ENCODE measurements at places on chromosomes 6 and 20.
A peak's percentile ranks its signal among the peaks of the same experiment; 100 is the strongest.

DNA sequence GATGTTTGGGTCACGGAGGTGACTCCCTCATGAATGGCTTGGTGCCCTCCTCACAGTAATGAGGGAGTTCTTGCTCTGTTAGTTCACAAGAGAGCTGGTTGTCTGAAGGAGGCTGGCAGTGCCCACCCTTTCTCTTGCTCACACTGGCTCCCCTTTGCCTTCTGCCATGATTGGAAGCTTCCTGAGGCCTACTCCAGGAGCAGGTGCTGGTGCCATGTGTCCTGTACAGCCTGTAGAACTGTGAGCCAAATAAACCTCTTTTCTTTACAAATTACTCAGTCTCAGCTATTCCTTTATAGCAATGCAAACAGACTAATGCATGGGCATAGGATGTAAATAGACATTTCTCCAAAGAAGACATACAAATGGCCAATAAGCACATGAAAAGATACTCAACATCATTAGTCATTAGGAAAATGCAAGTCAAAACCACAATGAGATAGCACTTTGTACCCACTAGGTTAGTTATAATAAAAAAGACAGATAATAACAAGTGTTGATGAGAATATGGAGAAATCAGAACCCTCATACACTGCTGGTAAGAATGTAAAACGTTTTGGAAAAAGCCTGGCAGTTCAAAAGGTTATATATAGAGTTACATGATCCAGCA lies 17.7 kb downstream of the C20orf203 start:
- DNase-seq, result no peak

DNA sequence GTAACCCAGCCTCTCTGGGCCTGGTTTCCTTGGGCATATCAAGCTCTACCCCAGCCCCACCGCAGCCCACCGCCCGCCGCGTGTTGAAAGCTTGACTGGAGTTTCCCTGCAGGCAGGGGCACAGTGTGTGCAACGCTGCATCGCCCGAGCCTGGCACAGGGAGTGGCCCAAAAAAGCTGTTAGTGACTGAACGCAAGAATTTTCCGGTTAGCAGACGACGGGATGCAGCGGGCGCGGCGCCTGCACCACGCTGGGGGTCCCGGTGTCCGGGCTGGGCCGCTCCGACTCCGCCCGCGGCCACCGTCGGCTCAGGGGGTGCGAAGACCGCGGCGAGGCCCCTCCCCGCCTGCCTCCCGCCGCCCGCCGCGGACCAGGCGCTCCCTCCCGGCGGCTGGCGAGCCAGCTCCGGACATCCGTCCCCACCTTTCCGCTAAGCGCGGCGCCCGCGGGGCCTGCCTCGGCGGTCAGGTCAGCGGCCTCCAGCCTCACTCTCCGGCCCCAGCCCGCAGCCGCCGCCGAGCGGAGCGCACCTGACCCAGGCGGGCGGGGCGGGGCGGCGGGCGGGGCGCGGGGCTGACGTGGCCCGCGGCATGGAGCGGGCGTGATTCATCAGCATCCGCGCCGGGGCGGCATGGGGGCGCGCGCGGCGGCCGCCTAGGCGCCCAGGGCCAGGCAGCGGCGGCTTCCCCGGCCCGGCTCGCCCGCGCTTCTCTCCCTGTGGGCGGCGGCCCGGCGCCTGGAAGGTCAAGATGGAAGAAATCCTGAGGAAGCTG lies at the start of gene ARFGEF3:
Gene ARFGEF3, plus strand, starts transcription at position 602 of the 773 bp plus-strand sequence. Its CDS starts 148 bp downstream, at position 750.
- DNase-seq, result peak; percentile 47

GRCh38 chr20:61299618-61300017 lies 47.6 kb downstream of the CDH4 start:
- no peak for DNase-seq

- DNase-seq, result no peak
Observed at GRCh38 chr6:56795466-56796195, 152.9 kb upstream of the DST start.

DNA sequence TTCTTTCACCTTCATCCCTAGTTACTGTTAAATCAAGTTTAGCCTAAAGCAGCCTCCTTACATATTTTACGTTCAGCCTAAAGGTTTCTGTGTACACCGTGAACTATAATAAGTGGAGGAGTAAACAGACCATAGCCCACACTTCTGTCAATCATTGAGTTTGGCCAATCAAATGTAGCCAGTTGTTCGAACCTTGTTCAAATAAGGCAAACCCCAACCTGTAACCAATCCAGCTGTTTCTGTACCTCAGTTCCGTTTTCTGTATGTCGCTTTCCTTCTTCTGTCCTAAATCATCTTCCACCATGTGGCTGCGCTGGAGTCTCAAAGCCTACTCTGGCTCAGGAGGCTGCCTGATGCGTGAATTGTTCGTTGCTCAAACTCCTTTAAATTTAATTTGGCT lies 1.8 kb upstream of the FBXO30 start:
- no peak for DNase-seq

GRCh38 chr6:112289038-112289566 lies 34.7 kb upstream of the LAMA4 start:
- DNase-seq, result no peak

- DNase-seq, result peak; percentile 39
Observed at GRCh38 chr6:105326833-105327770, 75.8 kb downstream of the PREP start.

DNA sequence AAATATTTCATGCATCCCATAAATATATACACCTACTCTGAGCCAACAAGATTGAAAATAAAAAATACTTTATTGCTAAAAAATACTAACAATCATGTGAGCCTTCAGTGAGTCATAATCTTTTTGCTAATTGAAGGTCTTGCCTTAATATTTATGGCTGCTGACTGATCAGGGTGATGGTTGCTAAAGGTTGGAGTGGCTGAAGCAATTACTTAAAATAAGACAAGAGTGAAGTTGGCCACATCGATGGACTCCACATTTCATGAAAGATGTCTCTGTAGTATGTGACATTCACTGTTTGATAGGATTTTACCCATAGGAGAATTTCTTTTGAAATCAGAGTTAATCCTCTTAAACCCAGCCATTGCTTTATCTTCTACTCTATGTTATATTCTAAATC lies 11.1 kb downstream of the TRDN start:
- no peak for DNase-seq

DNA sequence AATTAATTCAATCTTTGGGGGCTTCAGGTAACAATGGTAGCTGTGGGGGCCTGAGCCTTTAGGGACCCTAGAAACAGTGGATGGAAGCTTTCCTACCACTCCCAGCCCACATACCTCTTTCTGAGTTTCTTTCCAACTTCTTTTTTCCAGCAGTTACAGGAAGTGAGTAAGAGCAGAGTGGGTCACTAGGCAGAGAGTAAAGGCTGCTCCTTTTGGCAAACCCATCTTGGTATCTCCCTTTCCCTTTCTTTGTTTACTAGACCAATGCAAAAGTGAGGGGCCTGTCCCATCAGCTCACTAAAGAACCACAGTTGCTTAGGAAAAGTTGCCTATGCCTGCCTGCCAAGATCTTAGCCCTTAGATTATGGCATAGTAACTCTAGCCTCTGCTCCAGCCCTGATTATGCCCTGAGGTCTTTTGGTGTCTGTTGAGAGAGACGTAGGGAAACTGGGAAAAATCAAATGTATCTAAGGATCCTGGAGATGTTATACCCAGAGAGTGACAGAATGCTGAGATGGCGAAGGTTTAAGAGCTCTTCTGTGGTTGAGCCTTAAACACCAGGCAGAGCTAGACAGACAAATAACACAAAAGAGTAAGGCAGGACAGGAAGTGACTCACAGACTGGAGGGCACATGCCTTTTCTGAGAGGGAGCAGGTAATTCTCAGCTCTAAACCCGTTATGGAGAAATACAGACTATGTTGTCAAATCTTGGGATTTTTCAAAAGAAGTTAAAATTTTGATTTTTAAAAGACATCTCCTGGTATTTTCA lies 31.3 kb downstream of the TRMT6 start:
- no peak for DNase-seq

DNA sequence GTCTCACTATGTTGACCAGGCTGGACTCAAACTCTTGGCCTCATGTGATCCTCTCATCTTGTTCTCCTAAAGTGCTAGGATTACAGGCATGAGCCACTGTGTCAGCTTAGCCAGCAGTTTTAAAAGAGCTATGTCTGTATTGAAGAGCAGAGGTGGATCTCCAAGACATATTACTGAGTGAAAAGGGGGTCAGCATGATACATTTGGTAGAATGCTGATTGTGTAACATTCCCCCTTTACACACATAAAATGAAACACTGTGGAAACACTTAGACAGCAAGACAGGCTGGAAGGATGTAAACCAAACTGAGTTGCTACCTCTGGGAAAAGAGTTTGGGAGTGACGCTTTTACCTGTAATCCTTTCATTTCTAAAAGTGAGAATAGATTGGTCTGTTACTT lies 1.7 kb upstream of the RIPOR3 start:
- DNase-seq, result no peak

GRCh38 chr6:80488190-80488589 lies 381.7 kb downstream of the BCKDHB start:
- no peak for DNase-seq

DNA sequence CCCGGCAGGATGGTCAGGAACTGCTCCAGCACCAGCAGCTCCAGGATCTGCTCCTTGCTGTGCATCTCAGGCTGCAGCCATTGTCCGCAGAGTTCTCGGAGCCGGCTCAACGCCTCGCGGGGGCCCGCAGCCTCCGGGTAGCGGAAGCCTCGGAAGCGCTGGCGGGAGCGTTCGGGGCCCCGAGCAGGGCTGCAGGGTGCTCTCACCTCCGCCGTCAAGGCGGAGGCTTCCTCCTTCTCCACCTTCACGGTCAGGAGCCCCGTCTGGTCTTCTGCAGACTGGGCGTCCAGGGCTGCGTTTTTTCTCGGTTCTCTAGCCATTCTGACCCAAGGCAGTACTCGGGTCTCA lies 434 bp downstream of the ZKSCAN4 start:
- no peak for DNase-seq

DNA sequence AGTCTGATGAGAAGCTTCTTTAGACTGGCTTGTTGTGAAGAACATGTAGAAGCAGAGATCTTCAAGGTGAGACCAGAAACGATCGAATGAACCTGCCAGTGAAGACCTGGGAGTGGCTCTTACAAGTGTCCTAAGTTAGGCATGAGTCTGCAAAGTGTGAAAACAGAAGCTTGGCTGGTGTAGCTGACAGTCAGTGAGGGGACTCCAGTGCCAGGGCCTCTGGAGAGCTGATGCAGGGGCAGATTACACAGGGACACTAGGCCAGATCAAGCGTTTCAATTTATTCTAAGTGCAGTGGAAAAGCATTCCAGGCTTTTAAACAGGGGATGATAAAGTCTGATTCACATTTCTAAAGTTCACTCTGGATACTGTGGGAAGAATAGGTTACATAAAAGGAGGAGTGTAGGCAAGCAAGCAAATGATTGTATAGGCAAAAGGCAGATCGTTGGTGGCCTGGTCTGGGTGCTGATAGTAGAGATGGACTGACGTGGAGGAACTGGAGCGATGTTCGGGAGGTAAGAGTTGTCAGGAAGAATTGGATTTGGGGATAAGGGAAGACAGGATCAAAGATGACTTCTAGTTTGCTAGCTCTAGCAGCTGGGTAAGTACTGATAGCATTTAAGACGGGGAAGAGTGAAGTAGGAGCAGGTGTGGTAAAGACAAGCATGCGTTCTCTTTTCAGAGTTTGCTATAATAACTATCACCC lies 133.5 kb downstream of the MAN1A1 start:
- no peak for DNase-seq

- DNase-seq, result no peak
Observed at GRCh38 chr6:28738396-28738765, 185.4 kb downstream of the TRIM27 start.

DNA sequence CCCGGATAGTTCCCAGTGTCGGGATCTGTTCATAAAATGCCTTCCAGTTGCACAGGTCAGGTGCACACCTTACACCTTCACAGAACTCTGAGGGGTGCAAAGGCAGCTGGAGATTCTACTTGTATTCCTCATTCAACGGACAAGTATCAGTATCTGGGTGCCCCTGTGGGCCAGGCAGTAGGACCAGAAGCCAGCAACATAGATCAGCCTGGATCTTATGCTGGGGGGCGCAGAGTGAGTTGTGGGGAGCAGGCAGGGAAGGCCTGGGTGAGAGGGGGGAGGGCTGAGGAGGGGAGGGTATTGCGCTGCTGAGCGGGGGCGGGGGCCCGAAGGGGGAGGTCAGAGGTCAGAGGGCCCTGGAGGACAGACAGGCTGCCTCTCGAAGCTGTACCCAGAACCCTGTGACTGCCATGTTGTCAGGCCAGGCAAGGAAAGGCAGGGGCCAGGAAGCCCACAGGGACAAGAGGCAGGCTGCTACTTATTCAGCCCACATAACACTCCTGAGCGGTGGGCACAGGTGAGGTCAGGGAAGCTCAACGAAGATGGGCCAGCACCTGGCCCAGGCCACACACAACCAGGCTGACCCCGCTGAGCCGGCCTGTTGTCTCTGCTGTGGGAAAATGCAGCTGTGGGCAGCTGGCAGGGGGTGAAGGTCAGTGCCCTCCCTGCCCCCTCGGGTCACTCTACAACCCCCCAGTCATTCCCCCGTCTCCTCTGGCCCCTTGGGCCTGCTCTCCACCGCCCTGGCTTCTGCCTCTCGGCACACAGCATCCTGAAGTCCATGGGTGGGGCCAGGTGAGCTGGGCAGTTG lies 1.1 kb downstream of the OPRL1 start:
- DNase-seq, result no peak

DNA sequence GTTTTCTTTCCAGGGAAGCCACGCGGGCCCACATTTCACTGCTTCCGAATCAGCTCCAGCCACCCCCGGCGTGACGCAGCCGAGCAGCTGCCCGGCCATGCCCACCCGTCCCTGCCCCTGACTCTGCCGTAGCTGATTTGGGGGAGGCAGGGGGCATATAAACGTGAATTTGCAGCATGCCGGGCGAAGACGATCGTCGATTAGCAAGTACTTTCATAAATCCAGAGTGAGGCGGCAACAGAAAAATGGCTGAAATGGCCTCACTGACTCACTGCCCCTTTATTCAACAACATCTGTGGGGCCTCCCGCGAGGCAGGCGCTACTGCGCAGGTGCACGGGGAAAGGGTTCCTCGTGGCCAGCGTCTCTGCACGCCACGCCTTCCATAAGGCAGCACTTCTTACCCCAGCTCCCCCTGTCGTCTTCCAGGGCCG lies 118.0 kb downstream of the DLL1 start:
- DNase-seq, result no peak

GRCh38 chr6:35931120-35931561 lies 10.2 kb upstream of the SRPK1 start:
- no peak for DNase-seq

DNA sequence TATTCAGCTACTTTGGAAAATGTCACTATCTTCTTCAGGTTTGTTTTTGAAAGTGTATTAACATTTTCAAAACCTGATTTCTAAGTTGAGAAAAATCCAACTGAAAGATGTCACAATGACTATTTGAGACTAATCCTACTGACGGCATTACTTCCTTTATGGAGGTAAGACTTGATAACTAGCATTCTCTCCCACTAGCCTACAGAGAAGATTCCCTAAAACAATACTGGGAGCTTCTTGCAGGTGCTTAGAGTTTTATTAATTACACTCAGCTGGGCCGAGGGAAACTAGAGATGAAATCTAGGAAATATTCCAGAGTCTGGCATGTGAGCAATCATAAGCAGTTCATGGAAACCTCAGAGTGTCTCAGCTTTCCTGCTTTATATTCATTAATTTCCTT lies 114.0 kb downstream of the LCA5 start:
- no peak for DNase-seq

DNA sequence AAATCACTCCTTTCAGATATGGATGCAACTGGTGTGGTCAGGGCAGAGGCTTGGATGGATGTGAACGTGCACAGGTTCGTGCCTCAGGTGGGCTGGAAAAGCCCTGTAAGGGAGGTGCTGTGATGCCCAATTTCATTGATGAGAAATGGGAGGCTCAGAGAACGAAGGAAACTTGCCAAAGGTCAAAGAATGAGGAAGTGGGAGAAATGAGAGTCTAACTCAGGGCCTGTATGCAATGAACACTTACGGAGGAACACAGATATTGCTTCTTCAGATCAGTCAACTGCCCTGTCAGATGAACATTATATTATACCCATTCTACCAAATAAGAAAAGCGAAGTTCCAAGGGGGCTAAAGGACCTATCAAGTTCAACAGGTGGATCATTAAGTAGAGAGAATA lies 134.7 kb downstream of the RCAN2 start:
- DNase-seq, result no peak
